ENCODE measurements at places on chromosomes 2 and 18.

DNA sequence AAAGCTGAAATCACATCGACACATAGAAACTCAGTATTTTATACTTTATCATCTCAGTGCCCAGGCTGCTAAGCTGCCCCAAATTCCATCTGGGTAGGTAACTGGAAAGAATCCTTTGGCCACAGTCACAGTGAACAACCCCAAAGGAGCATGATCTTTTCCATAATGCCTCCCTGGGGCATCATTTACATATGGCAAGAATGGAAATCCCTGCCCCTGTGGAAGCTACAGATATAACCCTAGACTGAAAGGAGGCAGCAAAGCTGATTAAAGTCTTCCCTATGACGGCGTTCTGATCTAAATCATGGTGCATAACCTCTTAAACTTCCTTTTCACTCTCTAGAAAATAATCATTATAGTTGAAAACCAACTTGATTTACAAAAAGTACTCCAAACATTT lies 41.5 kb downstream of the MAP3K19 start:
- no peak for DNase-seq

GRCh38 chr2:149213764-149214493 lies 116.5 kb upstream of the LYPD6 start:
- no peak for DNase-seq

DNA sequence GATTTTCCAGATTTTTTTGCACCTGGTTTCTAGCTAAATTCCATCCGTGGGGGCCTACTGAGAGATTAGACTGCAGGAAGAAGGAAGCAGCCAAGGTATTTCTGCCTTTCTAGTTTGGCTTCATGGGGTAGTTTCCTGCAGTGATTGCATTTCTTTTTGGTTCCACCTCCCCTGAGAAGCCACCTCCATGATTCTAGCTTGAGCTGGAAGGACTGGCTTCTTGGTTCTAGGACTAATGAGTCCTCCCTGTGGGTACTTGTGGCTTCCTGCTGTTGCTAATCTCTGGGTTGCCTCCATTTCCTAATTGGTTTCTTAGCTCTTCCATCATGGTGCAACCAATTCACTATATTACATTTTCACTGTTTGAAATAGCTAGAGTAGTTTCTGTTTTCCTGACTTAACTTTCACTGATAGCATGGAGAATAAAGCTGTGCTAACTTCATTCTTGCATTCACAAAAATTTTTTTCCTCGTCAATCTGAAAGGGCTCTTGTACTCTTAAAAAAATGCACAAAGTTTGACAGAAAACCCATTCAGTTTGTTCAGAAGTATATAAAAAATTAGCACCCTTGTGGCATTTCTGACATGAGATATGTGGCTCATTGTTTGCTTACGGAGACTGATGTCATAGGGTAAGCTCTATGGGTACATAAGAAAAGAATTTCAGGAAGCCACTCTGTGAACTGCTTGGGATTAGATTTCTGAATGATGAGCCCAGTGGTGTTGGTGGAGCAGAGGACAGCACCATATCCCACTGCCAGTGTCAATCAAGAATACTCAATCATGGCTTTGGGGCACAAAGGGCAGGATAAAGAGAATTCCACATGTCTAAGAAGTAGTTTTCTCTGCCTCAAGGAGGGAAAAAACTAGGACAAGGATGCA lies 242.8 kb upstream of the RBMS1 start:
- DNase-seq: no peak

- DNase-seq: no peak
Measured at GRCh38 chr2:143946436-143947391, 573.2 kb downstream of the ZEB2 start.

DNA sequence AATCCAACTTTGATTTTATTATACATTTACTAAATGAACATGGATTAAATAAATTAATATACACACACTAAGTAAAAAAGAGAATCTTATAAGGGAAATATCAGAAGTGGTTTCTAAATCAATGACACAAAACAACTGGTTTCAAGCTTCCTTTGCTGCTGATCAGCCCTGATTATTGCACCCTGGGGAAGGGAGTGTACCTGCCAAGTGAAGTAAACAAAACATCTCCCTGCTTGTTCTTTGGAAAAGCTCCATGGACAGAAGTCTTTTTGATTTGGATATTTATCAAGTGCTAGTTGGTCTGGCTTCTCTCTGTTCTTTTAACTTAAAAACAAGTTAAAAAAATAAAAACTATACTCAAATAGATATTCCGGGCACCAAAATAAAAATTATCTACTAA lies 190.1 kb downstream of the PDE11A start:
- no peak for DNase-seq
